ENCODE measurements at places on chromosomes 16 and 17. TPM values are rescaled to one million over a fixed set of nuclear protein-coding genes. Genes with fewer than 3 reads are reported as not detected.
A peak's percentile ranks its signal among the peaks of the same experiment; 100 is the strongest.

The HSD17B1 gene
- 1.9 TPM for total RNA-seq

The LGALS9 gene
- total RNA-seq: not detected

The PDE6G gene
- total RNA-seq: 0.51 TPM

The SRCAP gene
- 48.8 TPM for total RNA-seq

The CCDC43 gene
- total RNA-seq: 32.7 TPM

The KRTAP4-6 gene
- total RNA-seq: not detected

The ACSM3 gene
- 0.72 TPM for total RNA-seq

The CORO6 gene
- total RNA-seq: 5.3 TPM

The GRAP gene
- total RNA-seq: not detected

The KCNH4 gene
- not detected for total RNA-seq

The ANKRD40CL gene
- total RNA-seq: not detected

The UTS2R gene
- total RNA-seq: not detected

DNA sequence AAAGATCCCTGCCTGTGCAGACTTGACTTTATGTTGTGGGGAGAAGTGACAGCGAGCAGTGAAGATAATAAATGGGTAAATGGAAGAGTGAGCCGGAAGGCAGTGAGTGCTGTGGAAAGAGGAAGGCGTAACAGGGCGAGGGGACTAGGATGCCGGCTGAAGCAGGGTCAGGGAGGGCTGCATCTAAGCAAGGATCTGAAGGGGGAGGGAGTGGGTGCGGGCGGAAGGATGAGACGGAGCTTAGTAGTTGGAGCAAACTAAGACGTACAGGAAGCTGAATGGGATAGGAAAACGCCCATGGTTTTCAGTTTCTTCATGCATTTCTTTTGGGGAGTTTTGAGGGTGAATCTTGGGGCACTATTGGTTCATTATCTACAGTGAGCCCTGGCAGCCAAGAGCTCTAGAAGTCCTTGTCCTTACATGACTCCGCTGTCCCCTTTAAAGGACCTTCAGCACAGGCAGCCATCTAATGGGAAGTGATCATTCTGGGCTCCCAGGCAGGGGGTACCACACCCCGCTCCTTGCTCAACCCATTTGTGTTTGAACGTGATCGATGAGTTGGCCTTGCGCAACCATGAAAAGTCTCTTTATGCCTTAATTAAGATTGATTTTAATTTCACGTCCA lies 10.4 kb upstream of the NAT9 start:
- H3K4me3 ChIP-seq: no peak overlapping the region
- no peak overlapping the region for H3K27ac ChIP-seq
- DNase-seq: no peak
- 0 out of 2 replicates have a peak, but pooled peaks cover 5% of the 10 kb centered on the region for H3K36me3 ChIP-seq
- no peaks in the 10 kb centered on the region for H3K4me1 ChIP-seq

- no peak overlapping the region for H3K27ac ChIP-seq
- no peak overlapping the region for H3K4me3 ChIP-seq
- H3K4me1 ChIP-seq: peaks cover 12% of the 10 kb centered on the region
- peaks cover 10% of the 10 kb centered on the region for H3K27me3 ChIP-seq
- no peaks in the 10 kb centered on the region for H3K36me3 ChIP-seq
These were observed 88.8 kb downstream of the ZDHHC7 start for GRCh38 chr16:84922351-84923120.

GRCh38 chr16:65068151-65068740 lies 53.6 kb downstream of the CDH11 start:
- DNase-seq: peak; percentile 75
- peak overlapping the region; percentile 99 for H3K27ac ChIP-seq
- H3K27me3 ChIP-seq: peaks cover 2% of the 10 kb centered on the region
- H3K4me3 ChIP-seq: peak overlapping the region; percentile 71

- H3K27ac ChIP-seq: no peak overlapping the region
- peaks cover 13% of the 10 kb centered on the region for H3K4me1 ChIP-seq
- H3K27me3 ChIP-seq: peaks cover 7% of the 10 kb centered on the region
- H3K36me3 ChIP-seq: no peaks in the 10 kb centered on the region
These were observed 1.5 kb downstream of the KRTAP16-1 start for GRCh38 chr17:41307647-41308046.

DNA sequence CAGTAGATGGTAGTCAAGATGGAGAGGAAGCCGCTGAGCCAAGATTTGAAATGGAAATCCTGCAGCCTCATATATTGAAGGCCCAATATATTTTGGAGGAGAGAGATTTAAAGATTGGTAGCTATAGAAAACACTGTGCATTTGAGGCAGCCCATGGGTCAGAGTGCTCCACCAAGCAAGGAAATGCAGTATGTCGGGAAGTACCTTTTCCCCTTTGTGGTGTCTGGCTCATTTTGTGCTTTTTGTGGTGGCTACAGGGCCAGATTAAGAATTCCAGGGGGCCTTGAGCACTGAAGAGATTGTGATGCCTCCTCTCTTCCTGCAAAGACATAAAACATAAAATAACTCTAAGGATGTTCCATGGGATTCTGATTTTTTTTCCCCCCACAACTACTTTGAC lies 39.6 kb downstream of the CDRT15 start:
- H3K4me1 ChIP-seq: peaks cover 4% of the 10 kb centered on the region
- DNase-seq: no peak
- H3K36me3 ChIP-seq: peaks cover 4% of the 10 kb centered on the region
- no peak overlapping the region for H3K27ac ChIP-seq
- no peak overlapping the region for H3K4me3 ChIP-seq

- H3K4me1 ChIP-seq: peaks cover 47% of the 10 kb centered on the region
- H3K27me3 ChIP-seq: no peaks in the 10 kb centered on the region
- H3K36me3 ChIP-seq: peaks cover 19% of the 10 kb centered on the region
- peak overlapping the region; percentile 58 for H3K4me3 ChIP-seq
- H3K27ac ChIP-seq: peak overlapping the region; percentile 94
These were observed 153.5 kb downstream of the VPS53 start for GRCh38 chr17:561116-561515.

DNA sequence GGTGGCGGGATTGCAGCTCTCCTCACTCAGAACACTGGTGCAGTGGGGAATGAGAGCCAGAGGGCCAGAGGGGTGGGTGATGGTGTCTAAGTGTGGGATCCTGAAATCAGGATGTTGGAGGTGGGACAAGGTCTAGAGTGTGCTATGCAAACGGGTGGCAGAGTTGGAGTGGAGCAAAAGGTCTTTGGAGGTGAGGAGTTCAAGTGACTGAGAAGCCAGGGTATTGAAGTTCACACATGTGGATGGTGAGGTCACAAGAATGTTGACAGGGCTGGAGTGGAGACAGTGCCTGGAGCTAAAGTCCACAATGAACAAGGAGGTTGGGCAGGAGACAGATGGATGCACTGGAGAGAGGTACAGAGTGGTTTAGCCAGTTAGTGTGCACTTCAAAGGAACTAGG lies 38.3 kb upstream of the MAP3K14 start:
- no peak overlapping the region for H3K27ac ChIP-seq
- peaks cover 11% of the 10 kb centered on the region for H3K4me1 ChIP-seq
- H3K36me3 ChIP-seq: peaks cover 14% of the 10 kb centered on the region
- no peak overlapping the region for H3K4me3 ChIP-seq
- DNase-seq: no peak
- H3K27me3 ChIP-seq: peaks cover 12% of the 10 kb centered on the region

DNA sequence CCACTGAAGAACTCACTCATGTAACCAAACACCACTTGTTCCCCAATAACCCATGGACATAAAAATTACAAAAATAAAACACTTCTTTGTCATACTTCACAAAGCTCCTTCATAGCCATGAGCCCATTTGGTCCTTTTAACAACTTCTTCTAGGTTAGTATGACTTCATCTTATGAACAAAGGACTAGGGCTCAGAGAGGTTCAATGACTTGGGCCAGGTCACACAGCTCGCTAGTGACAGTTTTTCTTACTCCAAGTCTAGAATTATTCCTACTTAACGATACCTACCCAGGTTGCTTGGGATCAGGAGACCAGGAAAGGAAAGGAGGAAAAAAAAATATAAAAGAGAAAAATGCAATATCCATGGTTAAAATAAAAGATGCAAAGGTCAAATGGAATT lies 353.4 kb downstream of the SOX9 start:
- H3K27me3 ChIP-seq: peaks cover 1% of the 10 kb centered on the region
- DNase-seq: no peak
- no peak overlapping the region for H3K27ac ChIP-seq
- no peak overlapping the region for H3K4me3 ChIP-seq

- peaks cover 15% of the 10 kb centered on the region for H3K4me1 ChIP-seq
- no peaks in the 10 kb centered on the region for H3K36me3 ChIP-seq
- H3K27ac ChIP-seq: peak overlapping the region; percentile 17
- H3K27me3 ChIP-seq: no peaks in the 10 kb centered on the region
These were observed 10.7 kb downstream of the GFOD2 start for GRCh38 chr16:67708368-67708771.

- H3K27me3 ChIP-seq: peaks cover 3% of the 10 kb centered on the region
- no peak for DNase-seq
These were observed at the start of gene CEP295NL for GRCh38 chr17:78903101-78903779. Gene CEP295NL, minus strand, starts transcription at chr17:78903201. Its CDS starts 1,373 bp downstream, at chr17:78901828.

DNA sequence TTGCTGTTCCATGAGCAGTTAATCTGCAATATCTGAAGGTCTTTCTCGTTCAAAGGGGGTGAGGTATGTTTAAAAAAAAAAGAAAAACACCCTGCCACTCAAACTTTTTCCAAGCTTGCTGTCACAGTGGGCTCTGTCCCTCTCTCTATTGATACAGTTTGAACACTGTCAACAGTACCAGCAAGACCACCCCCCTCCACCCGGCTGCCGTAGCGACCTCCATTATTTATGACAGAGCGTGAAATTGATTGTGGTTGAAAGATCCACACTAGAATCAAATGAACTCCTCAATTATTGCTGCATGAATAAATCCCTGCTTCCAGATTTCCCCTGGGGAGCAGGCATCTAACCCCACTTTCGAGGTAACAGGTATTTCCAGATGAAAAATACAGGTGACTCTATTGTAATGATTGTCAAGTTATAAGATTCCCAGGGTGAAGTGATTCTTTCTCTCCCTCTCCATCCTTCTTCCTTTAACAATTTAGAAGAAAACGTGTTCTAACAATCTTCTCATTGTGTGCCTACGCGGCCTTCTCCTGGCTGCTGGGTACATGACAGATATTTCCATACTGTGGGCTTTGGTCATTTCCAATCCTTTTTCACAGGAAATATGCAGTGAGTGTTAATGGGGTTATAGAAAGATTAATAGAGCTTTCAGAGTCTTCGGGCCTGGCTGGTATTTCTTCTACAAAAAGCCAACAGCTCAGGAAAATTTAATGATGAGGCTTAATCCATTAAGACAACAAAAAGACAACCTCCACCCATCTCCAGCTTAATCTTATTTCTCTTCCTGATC lies 135.7 kb upstream of the C16orf82 start:
- peaks cover 2% of the 10 kb centered on the region for H3K27me3 ChIP-seq
- no peaks in the 10 kb centered on the region for H3K36me3 ChIP-seq
- DNase-seq: no peak
- H3K27ac ChIP-seq: no peak overlapping the region
- H3K4me3 ChIP-seq: no peak overlapping the region
- no peaks in the 10 kb centered on the region for H3K4me1 ChIP-seq

GRCh38 chr16:8548166-8548565 lies 42.1 kb downstream of the TMEM114 start:
- no peak overlapping the region for H3K27ac ChIP-seq
- no peaks in the 10 kb centered on the region for H3K36me3 ChIP-seq
- DNase-seq: no peak
- H3K27me3 ChIP-seq: peaks cover 11% of the 10 kb centered on the region

DNA sequence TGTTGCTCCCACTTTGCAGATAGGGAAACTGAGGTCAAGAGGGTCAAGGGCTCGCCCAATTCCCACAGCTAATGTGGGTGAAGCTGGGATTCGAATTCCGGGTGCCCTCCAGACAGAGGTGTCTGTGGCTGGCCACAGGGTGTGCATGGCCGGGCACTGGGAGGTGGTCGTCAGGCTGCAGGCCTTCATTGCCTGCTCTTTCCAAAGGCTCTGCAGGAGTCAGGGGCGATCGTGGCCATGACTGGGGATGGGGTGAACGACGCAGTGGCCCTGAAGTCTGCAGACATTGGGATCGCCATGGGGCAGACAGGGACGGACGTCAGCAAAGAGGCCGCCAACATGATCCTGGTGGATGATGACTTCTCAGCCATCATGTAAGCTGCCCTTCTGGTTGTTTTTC lies 49.8 kb downstream of the MEAK7 start:
- H3K27me3 ChIP-seq: peaks cover 6% of the 10 kb centered on the region
- H3K27ac ChIP-seq: no peak overlapping the region
- no peak overlapping the region for H3K4me3 ChIP-seq
- DNase-seq: no peak

DNA sequence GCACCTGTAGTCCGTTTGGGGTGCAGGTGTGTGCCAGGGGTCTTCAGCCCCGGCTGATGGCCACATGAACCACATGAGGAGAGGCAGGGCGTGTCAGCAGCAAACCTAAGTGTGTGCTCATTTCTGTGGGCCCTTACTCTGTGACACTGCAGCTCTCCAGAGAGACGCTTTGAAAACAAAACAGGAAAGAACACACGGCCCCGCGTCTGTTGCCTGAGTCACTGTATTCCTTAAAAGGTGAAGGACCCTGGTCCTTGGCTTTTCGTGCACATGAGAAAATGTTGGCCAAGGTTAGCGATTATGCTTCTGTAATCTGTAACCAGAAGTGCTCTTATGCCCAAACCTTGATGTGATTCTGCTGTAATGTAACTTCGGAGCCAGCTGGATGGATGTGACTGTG lies 22.6 kb downstream of the ENDOV start:
- no peak overlapping the region for H3K27ac ChIP-seq
- H3K4me3 ChIP-seq: no peak overlapping the region
- H3K27me3 ChIP-seq: peaks cover 5% of the 10 kb centered on the region
- H3K4me1 ChIP-seq: no peaks in the 10 kb centered on the region
- H3K36me3 ChIP-seq: 0 out of 2 replicates have a peak, but pooled peaks cover 7% of the 10 kb centered on the region
- DNase-seq: no peak

DNA sequence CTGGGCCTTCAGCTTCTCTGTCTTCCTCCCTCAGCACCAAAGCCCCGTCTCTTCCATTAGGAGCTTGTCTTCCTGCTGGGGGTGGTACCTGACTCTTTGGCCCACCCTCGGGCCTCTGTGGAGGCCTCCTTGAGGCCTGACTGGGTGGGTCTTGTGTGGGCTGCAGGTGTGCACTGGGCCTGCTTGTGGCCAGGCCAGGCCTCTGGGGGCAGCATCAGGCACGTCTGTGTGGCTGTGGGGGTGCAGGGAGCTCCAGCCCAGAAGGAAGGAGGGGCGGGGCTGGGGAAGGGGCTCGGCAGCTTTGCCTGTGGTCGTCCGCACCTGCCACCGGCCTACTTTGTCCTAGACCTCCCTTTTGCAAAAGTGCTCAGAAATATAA lies 7.0 kb downstream of the PIGQ start:
- H3K27me3 ChIP-seq: no peaks in the 10 kb centered on the region
- H3K36me3 ChIP-seq: no peaks in the 10 kb centered on the region
- H3K27ac ChIP-seq: no peak overlapping the region

DNA sequence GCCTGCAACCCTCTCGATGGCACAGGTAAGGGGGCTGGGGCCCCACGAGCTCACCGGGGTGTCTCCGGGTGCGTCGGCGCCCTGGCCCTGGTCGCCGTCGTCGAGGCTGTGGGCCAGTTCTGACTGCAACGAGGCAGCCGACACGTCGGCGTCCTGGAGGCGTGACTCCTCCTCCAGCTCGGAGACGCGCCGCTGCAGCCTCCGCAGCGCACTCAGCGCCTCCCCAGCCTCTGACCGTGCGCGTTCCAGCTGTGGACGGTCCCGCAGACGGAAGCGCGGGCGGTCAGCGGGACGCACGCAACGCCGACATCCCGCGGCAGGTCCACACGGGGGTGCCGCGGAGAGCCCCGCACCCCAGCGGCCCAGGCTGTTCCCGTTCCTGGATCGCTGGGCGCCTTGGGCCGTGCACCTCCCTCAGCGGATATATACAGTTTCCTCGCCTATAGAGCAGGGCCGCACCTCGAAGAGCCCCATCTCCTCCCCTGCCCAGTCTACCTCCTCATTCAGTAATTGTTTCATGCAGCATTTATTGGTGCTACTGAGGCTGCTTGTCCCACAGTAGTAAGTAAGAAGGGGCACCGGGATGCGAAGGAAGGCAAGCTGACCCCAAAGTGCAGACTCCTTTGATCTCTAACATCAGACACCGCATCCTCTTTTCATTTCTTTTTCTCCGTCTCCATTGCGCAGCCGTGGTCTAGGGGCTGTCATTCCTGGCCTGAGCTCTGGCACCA lies 5.8 kb downstream of the THOC6 start:
- no peak overlapping the region for H3K27ac ChIP-seq
- H3K27me3 ChIP-seq: peaks cover 54% of the 10 kb centered on the region
- H3K4me1 ChIP-seq: peaks cover 6% of the 10 kb centered on the region
- DNase-seq: no peak
- H3K4me3 ChIP-seq: peak overlapping the region; percentile 27

All from HFFc6 (cell line).